Caki2 (cell line): ENCODE measurements at places on chromosomes 13 and 19.

DNA sequence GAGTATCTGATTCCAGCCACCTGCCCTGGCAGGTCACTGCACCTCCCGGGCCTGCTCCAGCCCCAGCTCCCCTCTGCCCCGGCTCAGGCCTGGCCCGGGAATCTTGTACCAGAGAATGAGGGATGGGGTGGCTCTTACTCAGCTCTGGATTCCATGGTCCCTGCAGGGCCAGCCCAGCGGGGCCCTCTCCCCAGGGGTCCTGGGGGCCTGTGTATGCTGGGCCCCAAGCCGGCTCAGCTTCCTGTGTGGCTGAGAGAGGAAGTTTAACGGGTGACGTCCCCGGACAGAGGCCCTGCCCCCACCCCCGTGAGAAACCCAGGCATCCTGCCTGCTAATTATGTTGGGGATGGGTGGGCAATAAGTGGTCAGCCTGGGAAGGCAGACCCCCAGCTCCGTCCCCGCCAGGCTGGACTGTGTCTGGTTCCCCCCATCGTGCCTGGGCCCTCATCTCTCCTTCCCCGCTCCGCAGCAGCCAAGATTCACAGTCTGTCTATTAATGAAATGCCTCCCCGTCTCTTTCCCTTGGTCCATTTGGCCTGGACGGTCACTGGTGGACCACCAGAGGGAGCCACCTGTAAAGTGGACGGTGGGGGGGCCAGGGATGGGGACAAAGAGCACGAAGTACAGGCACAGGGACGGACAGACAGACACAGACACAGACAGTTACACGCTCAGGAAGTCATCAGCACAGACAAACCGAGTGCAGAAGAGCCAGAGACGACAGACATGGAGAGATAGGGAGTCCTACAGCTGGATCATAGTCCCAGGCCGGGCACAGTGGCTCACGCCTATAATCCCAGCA, at the start of gene DENND1C:
Gene DENND1C (minus strand): TSS at position 247 of the 802 bp plus-strand sequence. CDS start 92 bp downstream, at position 155.
- DNase-seq = no peak

- no peak for DNase-seq
Measured at GRCh38 chr13:35485424-35485823, 8.9 kb upstream of the MAB21L1 start.

DNA sequence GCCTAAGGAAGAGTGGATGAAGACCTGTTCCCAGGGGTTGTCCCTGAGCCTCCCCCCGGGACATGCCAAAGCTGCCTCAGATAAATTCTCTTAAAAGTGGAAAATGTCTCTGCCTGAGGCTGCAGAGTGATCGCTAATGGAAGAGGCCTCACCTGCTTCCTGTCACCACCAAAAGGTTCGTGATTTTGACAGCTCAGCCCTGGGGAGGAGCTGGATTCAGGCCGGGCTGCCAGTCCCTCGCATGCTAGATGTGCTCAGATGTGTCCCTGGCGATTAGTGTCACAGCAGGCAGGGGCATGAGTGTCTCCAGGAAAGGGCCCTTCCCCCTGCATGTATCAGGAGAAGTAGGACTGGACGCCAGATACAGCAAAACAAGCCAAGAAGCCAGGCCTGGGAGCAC, 626.5 kb downstream of the UQCRFS1 start:
- no peak for DNase-seq

- DNase-seq = no peak
Measured at GRCh38 chr19:51766461-51766860, 5.5 kb downstream of the FPR2 start.

- DNase-seq = no peak
Measured at GRCh38 chr19:6963244-6963852, 57.9 kb downstream of the MBD3L2B start.

DNA sequence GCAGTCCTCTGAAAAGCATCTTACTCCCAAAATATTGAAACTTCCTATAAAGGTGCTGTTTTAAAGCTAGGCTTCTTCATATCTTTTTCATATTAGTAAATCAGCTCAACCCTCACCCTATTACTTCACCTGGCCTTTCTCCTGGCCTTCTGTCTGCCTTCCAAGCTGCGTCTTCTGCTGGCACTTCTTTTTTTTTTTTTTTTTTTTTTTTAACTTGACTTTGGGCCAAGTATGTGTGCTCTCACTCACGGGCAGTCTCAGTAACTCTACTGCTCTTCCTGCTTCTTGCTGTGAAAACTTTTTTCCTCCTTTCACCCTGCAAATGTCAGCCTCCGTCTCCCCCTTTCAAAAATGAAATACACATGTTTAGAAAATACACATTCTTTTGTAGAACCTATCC, 41.2 kb upstream of the KCTD4 start:
- DNase-seq = peak; percentile 66

DNA sequence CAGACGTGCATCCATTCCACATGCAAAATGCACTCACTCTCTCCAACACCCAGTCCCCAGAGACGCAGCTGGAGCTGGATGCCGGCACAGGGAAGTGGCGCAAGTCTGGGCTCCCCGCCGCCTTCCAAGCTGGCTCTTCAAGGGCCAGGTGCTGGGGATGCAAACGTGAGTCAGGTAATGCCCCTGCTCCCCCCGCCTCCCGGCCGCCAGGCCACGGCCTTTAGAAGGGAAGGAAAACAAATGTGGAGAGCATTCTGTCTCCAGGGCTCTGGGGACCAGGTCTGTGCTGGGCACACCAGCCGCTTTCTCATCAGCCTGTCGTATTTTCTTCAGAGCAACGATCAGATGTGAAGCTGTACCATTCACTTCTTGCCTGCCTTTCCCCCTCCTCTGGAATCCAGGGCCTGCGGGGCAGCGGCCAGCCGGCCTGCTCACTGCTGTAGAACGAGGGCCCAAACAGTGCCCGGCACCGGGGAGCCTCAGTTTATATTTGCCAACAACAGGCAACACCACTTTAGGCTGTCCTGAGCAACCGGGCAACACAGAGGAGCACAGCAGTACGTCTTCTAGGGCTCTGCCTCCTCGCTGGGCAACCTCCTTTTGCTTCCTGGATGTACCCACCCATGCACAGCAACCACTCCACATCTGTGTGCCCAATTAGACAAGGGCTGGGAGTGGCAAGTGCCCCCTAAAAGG, 3.8 kb downstream of the RAB20 start:
- no peak for DNase-seq

- DNase-seq = no peak
Measured at GRCh38 chr19:6056282-6056741, 54.0 kb downstream of the RFX2 start.

DNA sequence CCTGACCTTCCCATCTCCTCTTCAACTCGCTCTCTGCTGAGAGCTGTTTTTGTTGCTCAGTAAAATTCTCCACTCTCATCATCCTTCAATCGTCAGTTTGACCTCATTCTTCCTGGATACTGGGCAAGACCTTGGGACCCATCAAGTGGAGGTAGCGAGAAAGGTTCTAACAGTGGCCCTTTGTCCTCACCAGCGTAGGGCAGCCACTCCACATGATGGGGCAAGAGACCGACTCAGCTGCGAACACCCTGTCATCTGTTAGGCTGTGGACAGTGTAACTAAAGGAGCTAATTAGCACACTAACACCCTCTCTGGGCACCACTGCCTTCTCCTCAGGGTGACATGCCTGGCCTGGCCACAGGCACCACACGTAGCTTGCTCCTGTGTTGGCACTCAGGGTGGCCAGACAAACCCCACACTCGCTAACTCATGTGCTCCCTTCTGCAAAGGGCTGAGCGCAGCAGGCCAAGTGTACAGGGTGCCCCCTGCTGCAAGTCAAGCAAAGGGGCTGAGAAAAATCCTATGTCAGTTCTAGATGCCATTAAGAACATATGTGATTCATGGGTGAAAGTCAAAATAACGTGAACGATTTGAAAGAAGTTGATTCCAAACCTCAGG, 1216.0 kb downstream of the SLITRK5 start:
- DNase-seq = no peak

- no peak for DNase-seq
Measured at GRCh38 chr19:51535535-51535934, 4.1 kb upstream of the SIGLEC6 start.

- DNase-seq = no peak
Measured at GRCh38 chr13:32136716-32137115, 105.1 kb downstream of the FRY start.

DNA sequence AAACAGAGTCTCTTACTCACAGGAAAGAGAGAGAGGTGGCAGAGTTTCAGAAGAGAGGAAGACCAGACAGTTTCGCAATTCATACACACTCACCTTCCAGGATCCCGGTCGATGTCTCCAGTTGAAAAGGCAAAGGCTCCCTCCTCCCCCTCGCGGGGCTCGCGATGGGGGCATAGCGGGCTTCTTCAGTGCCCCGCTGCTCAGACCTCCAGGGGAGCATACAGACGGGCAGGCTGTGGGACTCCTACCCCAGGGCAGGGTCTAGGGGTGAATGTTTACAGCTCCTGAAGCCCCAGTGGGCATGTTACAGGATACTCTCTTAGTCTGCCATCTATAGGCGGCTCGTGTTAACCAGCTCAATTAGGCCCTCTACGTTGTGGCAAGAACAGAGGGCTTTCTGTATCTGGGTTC, 139.2 kb downstream of the SLITRK5 start:
- peak; percentile 89 for DNase-seq

DNA sequence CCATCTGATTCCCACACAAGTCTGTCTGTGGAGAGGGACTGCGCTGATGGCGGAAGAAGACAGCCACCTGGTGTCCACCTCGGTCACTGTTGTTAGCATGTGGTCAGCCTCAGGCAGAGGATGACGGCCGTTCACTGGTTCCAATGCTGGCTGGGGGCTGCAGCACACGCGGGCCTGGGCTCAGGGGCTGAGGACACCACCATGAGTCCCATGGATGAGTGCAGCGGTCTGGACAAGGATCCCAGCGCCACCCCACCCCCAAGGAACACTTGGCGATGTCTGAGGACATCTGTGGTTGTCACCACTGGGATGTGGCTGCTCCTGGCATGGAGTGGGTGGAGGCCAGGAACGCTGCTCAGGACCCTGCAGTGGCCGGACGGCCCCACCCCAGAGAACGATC, 10.9 kb downstream of the DPP9 start:
- no peak for DNase-seq

DNA sequence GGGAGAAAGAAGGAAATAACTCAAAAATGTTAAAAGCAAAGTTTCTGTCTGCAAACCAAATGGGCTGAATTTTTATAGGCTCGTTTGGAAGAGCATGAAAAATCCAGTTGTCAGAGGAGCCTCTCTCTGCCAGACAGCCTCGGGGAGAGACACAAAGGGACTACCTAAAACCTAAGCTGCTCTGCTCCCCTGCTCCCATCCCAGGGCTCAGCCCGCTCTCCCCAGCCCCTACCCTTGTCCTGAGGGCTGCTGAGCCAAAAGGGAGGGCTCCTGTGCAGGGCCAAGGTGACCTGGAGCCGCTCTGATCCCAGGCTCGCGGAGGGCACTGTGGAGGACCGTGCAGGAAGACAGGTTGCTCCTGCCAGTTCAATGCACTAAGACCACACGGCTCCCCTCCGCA, 96.7 kb upstream of the UQCRFS1 start:
- no peak for DNase-seq
